ENCODE measurements at places on chromosomes 6 and 20.

GRCh38 chr6:35096129-35096862 lies 44.8 kb downstream of the TCP11 start:
- no peak for DNase-seq
- no peak overlapping the region for H3K27ac ChIP-seq
- no peaks in the 10 kb centered on the region for H3K36me3 ChIP-seq
- H3K4me1 ChIP-seq = no peaks in the 10 kb centered on the region
- no peaks in the 10 kb centered on the region for H3K27me3 ChIP-seq

DNA sequence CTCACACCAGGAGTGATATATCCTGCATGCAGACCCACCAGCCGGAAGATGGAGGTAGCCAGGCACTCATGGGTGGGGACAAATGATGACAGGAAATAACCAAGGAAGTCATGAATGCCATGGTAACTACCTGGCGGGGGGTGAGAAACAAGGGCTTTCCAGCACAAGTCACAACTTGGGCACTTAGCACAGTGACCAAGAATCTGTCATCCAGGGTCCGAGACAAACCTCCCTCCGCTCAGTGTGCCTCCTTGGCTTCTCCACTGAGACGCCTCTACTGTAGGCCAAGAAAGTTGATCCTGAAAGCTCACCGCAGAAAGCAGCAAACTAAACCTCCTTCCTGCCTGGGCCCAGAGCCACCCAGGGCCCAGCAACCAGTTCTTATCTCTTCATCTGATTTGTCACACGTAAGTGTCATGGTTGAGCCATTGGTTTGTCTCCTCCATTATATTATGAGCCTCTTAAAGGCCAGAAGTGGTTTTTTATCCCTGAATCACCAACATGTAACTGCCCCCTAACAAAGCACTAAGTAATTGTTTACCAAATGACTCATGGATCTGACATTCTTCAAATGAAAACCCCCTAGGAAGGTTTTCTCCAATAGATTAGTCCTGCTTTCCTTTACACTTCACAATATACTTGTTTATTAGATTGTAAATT lies 84.3 kb upstream of the TAB2 start:
- DNase-seq = no peak
- H3K27ac ChIP-seq = no peak overlapping the region
- H3K4me3 ChIP-seq = no peak overlapping the region
- H3K4me1 ChIP-seq = peaks cover 24% of the 10 kb centered on the region

DNA sequence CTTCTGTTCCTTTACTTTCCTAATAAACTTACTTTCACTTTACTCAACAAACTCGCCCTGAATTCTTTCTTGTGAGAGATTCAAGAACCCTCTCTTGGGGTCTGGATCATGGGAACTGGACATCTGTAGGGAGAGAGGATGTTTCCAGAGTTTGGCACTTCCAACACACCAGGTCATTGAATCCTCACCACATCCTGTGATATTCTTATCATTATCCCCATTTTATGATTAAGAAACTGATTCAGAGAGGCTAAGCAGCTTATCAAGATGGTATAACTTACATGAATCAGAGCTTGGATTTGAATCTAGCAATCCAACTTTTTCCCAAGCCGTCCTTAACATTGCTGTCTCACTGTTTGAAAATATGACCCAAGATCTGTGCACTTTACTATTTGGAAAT lies 15.5 kb downstream of the PPIL6 start:
- H3K27ac ChIP-seq = no peak overlapping the region
- DNase-seq = no peak
- H3K27me3 ChIP-seq = no peaks in the 10 kb centered on the region
- no peaks in the 10 kb centered on the region for H3K4me1 ChIP-seq
- H3K4me3 ChIP-seq = no peak overlapping the region

DNA sequence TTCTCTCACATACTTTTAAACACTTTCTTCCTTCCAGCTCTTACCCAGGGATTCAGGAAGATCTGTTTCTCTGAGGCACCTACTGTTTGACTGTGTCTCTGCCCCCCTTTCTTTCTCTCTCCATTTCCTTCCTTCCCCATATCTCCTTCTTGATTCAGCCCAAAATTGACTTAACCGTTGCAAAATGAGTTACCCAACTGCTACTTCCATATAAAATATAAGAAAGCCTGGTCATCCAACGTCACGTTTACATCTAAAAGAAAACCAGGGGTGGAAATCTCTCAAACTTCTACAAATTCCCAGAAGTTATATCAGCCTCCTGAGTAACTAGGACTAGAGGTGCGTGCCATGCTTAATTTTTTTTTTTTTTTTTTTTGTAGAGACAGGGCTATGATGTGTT lies 95.2 kb upstream of the INSM1 start:
- H3K36me3 ChIP-seq = no peaks in the 10 kb centered on the region
- H3K4me3 ChIP-seq = no peak overlapping the region
- no peak overlapping the region for H3K27ac ChIP-seq

GRCh38 chr6:84013931-84014330 lies 19.6 kb upstream of the MRAP2 start:
- no peak overlapping the region for H3K27ac ChIP-seq
- DNase-seq = no peak

- H3K36me3 ChIP-seq = no peaks in the 10 kb centered on the region
- peaks cover 7% of the 10 kb centered on the region for H3K4me1 ChIP-seq
- H3K27me3 ChIP-seq = no peaks in the 10 kb centered on the region
- H3K4me3 ChIP-seq = no peak overlapping the region
Measured at GRCh38 chr20:36777167-36777566, 3.6 kb upstream of the DSN1 start.

DNA sequence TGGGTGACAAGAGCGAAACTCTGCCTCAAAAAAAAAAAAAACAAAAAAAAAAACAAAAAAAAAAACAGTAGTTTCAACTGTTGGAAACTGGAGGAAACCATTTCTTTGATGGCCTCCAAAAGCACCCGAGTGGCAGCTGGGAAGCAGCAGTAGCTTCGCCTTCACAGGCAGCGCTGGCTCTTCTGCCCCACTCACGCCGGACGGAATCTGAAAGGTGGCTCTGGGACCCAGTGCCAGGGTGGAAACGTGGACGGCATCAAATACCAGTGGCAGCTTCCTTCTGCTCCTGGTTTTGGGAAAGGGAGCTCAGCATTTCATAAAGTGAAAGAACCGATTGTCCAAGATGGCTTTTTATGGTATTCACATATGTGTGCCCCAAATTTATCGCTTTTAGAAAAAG lies 159.4 kb downstream of the SMOC2 start:
- no peak overlapping the region for H3K27ac ChIP-seq
- no peak overlapping the region for H3K4me3 ChIP-seq
- H3K4me1 ChIP-seq = no peaks in the 10 kb centered on the region
- no peak for DNase-seq
- no peaks in the 10 kb centered on the region for H3K27me3 ChIP-seq

- H3K4me1 ChIP-seq = peaks cover 31% of the 10 kb centered on the region
- peak overlapping the region; percentile 97 for H3K27ac ChIP-seq
- DNase-seq = peak; percentile 96
- H3K36me3 ChIP-seq = no peaks in the 10 kb centered on the region
- H3K4me3 ChIP-seq = peak overlapping the region; percentile 48
- H3K27me3 ChIP-seq = no peaks in the 10 kb centered on the region
Measured at GRCh38 chr6:79544939-79545450, 7.8 kb upstream of the LCA5 start.

- no peak overlapping the region for H3K4me3 ChIP-seq
- H3K36me3 ChIP-seq = no peaks in the 10 kb centered on the region
- H3K27me3 ChIP-seq = no peaks in the 10 kb centered on the region
- H3K27ac ChIP-seq = no peak overlapping the region
- no peaks in the 10 kb centered on the region for H3K4me1 ChIP-seq
Measured at GRCh38 chr6:106486236-106486635, 125.7 kb downstream of the CRYBG1 start.

All from MM.1S (cell line).